Frontal cortex (tissue), 4 donors: ENCODE measurements at places on chromosomes 3 and 15. TPM values are rescaled to one million over a fixed set of nuclear protein-coding genes. Genes with fewer than 3 reads are reported as not detected.

The WNT7A gene
- total RNA-seq: 15.1 TPM

The MESP2 gene
- not detected for total RNA-seq

The TTLL13 gene
- total RNA-seq: under 0.01 TPM

The ST8SIA2 gene
- total RNA-seq: 56.3 TPM

The GHSR gene
- total RNA-seq: 0.82 TPM

GRCh38 chr3:115415246-115415996 is 207.9 kb upstream of the GAP43 start:
- no peak for DNase-seq

- no peak for DNase-seq
These were observed 676 bp downstream of the CNOT10 start for GRCh38 chr3:32685543-32686185.

DNA sequence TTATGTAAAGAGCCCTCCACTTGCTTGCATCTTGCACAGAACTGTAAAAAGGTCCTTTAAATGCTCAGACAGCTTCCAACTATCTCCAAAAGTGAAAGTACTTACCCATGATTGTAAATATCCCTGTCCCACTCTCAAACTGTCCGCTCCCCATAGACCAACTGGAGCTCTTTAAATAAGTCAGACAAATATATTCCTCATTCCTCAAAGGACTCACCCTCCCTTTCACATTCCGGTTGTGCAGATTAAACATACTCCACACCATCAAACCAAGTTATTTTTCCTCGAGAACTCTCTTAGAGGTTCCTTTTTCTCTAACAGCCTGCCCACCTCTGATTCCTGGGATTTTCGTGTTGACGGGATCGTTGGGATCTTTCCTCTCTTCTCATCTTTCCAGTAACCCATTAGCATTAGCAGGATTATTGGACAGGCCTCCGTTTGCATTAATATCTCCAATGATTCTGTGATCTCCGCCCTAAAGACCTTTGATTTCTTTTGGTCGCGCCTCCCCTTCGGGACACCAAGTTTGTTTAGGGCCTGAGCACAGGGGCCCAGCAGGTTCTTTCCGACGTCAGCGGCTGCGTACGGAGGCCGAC is 763 bp downstream of the GOLGB1 start:
- no peak for DNase-seq

GRCh38 chr15:60000824-60001609 is 3.1 kb upstream of the FOXB1 start:
- DNase-seq: no peak

DNA sequence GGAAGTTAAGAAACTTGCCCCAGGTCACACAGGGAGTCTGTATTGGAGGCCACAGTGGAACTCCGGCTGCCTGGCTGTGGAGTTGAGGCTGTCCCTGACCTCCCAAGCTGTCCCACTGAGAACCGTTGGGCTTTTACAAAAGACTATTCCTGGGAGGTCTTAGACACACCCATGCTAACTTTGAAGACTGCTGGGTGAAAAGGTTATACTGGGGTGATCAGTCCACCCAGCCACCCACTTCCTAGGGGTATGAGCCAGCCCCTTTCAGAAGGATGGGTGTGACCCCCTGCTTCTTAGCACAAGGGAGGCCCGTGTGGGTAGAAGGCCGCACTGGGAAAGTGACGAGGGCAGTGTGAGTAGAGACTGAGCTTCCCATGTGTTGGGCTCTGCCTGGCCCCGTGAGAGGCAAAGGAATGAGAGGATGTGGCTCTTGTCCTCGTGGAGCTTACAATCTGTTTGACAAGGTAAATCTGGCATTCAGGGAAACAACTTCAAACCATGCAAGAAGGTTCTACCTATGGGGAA is 19.0 kb downstream of the MRAS start:
- no peak for DNase-seq

DNA sequence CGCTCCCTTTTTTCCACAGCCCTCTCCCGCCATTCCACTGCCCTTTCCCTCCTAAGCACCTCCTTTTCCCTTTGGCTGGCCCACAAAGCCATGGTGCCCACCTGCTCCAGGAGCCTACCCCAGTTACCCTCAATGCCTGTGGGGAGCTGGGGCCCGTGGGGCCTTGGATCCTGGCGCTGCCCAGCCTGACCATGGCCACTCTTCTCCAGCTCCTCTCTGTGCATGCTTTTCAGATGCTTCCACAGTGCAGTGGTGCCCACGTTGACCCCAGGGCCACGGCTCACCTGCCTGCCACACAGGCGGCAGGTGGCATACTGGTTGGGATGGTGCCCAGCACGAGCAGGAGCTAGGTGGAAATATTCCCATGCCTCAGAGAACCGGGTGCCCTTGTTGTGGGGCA is 1.5 kb downstream of the ZBED2 start:
- DNase-seq: no peak

DNA sequence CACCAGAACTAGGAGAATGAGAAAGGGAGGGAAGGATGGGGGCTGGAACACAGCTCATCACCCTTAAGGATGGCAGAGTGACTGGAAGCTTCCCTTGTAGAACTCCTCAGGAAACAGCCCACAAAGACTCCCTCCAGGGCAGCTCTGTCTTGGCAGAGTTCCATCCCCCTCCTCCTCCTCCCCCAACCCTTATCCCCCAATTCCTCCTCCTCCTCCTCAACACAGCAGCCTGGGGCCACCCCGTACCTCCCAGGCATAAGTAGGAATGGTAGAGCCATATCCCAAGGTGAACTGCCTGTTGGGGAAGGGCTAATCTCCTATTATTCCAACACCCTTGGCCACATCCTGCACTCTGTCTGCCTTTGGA is 38.8 kb downstream of the ADCY5 start:
- DNase-seq: no peak

DNA sequence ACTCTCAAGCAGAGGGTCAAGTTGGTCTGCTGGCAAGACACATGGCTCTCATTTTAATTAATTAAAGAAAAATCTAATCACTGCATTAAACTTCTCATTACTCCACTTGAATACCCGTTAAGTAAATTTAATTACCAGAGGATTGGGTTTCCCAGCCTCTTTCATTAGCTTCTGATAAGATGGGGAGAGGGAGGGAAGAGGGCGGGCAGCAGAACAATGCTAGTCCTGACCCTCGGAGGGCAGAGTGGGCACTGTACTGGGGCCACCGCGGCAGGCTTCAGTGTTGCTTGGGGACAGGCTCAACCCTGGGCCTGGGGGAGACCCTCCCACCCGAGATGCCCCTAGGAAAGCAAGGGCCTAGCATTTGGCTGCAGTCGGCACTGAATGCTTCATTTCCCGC is 55.6 kb upstream of the LINGO1 start:
- DNase-seq: no peak

DNA sequence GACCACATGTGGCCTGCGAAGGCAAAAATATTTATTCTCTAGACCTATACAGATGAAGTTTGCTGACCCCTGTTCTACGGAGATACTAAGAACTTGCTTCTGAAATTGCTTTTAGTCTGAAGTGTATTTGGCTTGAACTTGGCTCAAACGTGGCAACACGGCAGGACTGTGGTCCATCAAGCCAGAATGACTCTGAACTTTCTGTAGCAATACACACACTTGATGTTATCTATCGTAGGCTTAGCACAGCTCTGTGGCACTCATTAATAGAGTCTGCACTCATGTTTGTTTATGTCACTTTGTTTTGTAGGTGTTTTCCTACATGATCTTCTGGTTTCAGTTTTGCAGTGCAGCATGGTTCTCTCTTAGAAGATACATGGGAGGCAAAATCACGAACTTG is 298.1 kb downstream of the ADAMTS17 start:
- no peak for DNase-seq

GRCh38 chr3:20700714-20701113 is 514.7 kb upstream of the SGO1 start:
- DNase-seq: no peak
